ENCODE measurements at places on chromosomes 13 and 19.
A peak's percentile ranks its signal among the peaks of the same experiment; 100 is the strongest.

DNA sequence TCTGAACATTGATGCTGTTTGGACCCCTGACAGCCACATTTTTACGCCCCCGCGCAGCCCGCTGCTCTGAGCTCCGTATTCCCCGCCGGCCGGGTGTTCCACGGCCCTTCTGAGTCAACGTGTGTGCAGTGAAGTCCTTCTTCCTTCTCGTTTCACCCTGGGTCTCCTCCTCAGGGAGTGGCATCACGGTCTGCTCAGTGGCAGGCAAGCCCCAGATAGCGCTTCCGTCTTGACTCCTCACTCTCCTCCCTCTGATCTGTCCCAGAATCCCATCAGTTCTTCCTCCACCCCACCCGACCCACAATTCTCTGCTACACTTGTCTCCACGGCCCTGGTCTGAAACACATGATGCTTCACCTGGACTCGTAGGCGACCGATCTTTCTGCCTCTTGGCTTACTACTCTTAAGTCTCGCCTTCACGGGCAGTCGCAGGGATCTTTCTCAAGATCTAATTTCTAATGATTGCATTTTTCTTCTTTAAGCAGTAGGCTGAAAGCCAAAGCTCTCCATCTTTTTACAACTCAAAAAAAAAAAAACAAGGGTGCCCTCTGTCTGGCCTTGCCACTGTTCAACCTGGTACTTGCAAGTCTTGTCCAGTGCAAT lies 33.9 kb downstream of the CCNE1 start:
- peak; percentile 6 for DNase-seq

DNA sequence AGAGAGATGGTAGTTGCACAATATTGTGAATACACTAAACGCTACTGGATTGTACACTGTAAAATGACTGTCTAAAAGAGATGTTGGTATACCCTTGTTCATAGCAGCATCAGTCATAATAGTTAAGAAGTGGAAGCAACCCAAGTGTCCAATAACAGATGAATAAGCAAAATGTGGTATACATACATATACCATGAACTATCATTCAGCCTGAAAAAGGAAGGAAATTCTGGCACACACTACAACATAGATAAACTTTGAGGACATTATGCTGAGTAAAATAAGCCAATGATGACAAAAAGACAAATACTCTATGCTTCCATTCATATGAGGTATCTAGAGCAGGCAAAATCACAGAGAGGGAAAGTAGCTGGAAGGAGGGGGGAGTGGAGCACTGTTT lies 16.0 kb downstream of the DZIP1 start:
- no peak for DNase-seq

GRCh38 chr13:43235028-43235427 lies 211.6 kb downstream of the DNAJC15 start:
- no peak for DNase-seq

- DNase-seq, result no peak
Observed at GRCh38 chr13:61192826-61193225, 222.8 kb downstream of the PCDH20 start.

GRCh38 chr19:32895384-32895783 lies 25.8 kb upstream of the SLC7A9 start:
- peak; percentile 25 for DNase-seq

DNA sequence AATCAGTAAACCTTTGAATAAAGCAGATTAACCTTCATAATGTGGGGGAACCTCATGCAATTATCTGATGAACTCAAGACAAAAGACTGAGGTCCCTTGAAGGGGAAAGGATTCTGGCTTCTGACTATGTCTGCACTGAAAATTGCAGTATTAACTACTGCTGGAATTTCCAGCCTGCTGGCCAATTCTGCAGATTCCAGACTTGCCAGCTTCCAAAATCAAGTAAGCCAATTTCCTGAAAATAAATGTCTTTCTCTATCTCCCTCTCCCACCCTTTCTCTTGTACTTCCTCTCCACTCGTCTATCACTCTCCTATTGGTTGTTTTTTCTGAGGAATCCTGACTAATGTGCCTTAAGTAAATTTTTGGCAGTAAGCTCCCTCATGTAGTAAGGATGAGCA lies 1479.9 kb upstream of the PRR20A start:
- DNase-seq, result no peak

GRCh38 chr19:1825909-1826556 lies 14.0 kb upstream of the ATP8B3 start:
- DNase-seq, result peak; percentile 80

GRCh38 chr13:63636316-63636993 lies 2220.8 kb upstream of the PCDH20 start:
- no peak for DNase-seq

DNA sequence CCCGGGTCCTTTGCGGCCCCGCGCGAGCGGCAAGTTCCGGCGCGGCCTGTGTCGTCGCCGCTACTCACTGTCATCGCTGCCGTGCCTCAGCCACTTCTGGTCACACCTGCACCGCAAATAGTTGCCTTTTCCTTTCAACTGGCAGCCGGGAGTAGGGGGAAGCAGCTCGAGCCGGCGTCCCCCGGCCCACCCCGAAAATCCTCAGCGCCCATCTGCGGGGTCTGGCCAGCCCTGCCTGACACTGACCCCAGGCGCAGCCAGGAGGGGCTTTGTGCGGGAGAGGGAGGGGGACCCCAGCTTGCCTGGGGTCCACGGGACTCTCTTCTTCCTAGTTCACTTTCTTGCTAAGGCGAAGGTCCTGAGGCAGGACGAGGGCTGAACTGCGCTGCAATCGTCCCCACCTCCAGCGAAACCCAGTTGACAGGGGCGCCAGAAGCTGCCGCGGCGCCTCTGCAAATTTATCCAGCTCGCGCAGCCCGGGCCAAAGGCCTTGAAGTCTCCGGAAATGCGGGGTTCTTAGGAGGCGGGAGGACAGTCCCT lies 1.7 kb downstream of the PDX1 start:
- no peak for DNase-seq

GRCh38 chr19:38207543-38207942 lies 16.5 kb downstream of the DPF1 start:
- DNase-seq, result no peak

DNA sequence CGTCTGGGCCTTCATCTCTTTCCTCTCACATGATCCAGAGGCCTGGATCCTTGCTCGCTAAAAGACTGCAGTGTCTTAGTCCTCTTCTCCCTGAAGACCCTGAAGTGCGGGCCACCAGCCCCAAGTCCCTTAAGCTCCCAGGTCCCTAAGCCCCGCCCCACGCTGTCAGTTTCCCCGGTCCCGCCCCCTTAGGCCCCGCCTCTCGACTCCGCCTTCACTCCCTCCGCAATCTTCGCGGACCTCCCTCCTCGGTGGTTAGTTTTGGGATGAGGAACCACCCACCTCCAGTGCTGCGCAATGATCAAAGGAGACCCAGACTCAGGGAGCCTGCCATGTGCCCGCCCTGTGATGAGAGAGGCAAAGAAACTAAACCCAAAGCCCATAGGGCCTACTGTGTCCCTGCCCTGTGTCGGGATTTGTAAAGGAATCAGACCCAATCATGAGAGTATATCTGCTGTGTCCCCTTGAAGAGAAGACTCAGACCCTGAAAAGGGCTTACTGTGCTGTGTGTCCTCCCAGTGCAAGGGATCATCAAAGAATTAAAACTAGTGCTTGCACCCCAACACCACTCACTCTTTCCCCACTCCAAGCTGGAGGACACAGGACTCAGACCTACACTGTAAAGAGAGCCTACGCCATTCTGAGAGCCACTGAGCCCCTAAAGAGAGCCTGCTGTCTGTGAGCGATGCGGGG lies 3.0 kb upstream of the COX6B1 start:
- peak; percentile 83 for DNase-seq

All from activated CD4-positive, alpha-beta T cell treated with anti-CD3 and anti-CD28 coated beads, Interleukin-2, Interleukin-4, amounts not matched to agents 100 ng/mL and 50 ng/mL, durations not matched to agents 16 hours and 8 hours (primary cell).